Aorta (tissue), 5 donors: ENCODE measurements at places on chromosomes 6 and 20. TPM values are rescaled to one million over a fixed set of nuclear protein-coding genes. Genes with fewer than 3 reads are reported as not detected.

DNA sequence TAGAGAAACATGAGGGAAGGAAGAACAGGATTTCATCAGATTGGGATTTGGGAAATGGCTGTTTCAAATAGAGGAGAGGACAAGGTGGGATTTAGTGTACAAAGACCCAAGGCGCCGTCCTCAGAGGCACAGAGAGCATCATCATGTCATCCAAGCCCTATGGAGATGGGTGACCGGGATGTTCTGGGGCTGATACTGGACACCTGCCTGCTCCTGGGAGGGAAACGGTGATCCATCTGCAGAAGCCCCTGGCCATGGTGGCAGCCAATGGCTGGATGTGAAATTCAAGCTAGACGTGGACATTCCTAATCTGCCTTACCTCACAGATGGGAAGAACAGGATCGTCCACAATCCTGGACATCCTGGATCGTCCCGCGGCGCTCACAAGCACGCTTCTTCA is 12.7 kb downstream of the NKX2-2 start:
- no peaks in the 10 kb centered on the region for H3K36me3 ChIP-seq
- no peaks in the 10 kb centered on the region for H3K4me1 ChIP-seq
- DNase-seq: no peak
- H3K4me3 ChIP-seq: no peak overlapping the region

GRCh38 chr6:64672651-64673050 is 1034.4 kb downstream of the EYS start:
- no peak overlapping the region for H3K4me3 ChIP-seq
- H3K27ac ChIP-seq: no peak overlapping the region
- no peaks in the 10 kb centered on the region for H3K36me3 ChIP-seq
- no peaks in the 10 kb centered on the region for H3K27me3 ChIP-seq
- DNase-seq: no peak

GRCh38 chr6:155351273-155352129 is 37.2 kb upstream of the TFB1M start:
- H3K36me3 ChIP-seq: no peaks in the 10 kb centered on the region
- H3K27ac ChIP-seq: no peak overlapping the region
- no peaks in the 10 kb centered on the region for H3K27me3 ChIP-seq
- no peak overlapping the region for H3K4me3 ChIP-seq
- DNase-seq: no peak
- H3K4me1 ChIP-seq: no peaks in the 10 kb centered on the region

DNA sequence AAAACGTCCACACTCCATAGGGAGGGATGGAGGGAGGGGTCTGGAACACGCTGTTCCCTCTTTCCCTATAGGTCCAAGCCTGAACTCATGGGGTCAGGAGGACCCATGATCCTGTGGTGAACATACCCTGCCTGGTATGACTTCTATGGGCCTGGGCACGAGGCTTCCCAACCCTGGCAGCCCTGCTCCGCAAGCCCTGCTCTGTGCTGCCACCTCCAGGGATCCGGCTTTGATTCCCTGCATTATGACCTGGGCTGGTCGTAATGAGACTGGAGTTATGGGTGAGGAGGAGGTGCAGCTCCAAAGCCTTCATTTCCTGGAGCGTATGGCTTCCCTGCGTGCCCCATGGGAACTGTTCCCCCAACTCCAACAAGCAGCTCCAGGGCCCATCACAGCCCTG is 54.9 kb downstream of the CDH22 start:
- DNase-seq: no peak
- H3K27me3 ChIP-seq: no peaks in the 10 kb centered on the region
- no peak overlapping the region for H3K27ac ChIP-seq

GRCh38 chr6:37985355-37985754 is 165.8 kb downstream of the ZFAND3 start:
- H3K36me3 ChIP-seq: no peaks in the 10 kb centered on the region
- no peaks in the 10 kb centered on the region for H3K27me3 ChIP-seq
- H3K4me1 ChIP-seq: peaks cover 4% of the 10 kb centered on the region
- no peak overlapping the region for H3K27ac ChIP-seq

DNA sequence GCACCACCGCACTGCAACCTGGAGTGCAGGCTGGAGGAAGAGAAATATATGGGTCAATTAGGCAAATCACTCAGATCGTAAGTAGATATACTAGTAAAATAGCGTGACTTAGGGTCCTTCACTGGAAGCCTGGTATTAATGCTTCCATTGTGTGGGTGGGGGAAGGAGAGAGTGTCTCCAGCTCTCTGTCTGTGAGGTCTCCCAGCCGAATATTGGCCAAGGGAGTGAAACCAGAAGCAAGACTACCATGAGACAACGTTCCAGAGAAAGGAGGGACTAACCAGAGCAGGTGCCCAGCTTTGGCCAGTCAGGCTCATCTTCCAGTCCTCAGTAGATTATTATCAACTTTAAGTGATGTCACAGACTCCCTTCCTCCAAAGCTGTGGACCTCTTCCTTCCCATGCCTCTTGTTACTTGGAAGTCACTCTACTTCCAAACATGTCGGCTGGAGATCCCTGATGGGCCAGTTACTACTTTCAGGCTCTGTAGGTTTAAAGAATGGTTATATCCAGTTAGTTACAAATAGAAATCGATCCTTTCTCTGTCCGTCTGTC is 28.8 kb downstream of the MTHFD1L start:
- peaks cover 5% of the 10 kb centered on the region for H3K36me3 ChIP-seq
- H3K4me1 ChIP-seq: no peaks in the 10 kb centered on the region
- H3K4me3 ChIP-seq: no peak overlapping the region
- H3K27ac ChIP-seq: no peak overlapping the region
- no peak for DNase-seq
- no peaks in the 10 kb centered on the region for H3K27me3 ChIP-seq

GRCh38 chr20:54004445-54004844 is 65.9 kb downstream of the BCAS1 start:
- no peaks in the 10 kb centered on the region for H3K4me1 ChIP-seq
- H3K36me3 ChIP-seq: no peaks in the 10 kb centered on the region
- H3K27ac ChIP-seq: no peak overlapping the region

DNA sequence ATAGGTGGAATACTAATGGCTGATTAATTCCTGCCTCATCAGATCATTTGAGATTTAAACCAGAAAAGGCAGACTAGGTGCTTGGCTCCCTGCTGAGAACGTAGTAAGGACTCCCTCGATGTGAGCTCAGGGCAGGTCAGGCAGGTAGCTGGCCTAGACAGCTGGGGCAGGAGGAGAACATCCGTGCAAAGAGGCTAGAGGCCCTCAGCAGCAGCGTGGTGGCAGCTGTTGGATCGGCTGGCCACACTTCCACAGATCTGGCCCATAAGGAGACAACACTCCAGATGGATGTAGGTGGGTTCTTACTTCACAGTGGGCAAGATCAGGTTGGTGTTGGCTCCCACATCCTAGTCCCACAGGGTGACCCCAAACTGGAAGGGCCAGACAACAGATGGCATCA is 38.5 kb downstream of the EYA2 start:
- H3K27me3 ChIP-seq: no peaks in the 10 kb centered on the region
- no peaks in the 10 kb centered on the region for H3K4me1 ChIP-seq
- no peak overlapping the region for H3K4me3 ChIP-seq
- no peak for DNase-seq
- no peaks in the 10 kb centered on the region for H3K36me3 ChIP-seq
- no peak overlapping the region for H3K27ac ChIP-seq

DNA sequence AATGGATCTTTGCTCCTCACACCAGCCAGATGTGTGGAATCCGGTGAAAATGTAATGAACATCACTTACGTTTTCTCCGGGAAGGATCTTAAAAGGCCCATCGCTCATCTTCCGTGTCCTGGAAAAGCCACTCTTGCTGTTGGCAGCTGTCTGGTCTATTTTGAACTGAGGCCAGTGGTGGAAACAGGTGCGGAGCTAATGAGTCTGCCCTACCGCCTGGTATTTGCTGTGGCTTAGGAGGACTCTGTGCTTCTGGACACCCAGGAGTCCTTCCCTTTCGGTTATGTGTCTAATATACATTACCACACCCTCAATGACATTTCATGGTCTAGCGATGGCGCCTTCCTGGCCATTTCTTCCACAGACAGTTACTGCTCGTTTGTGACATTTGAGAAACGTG is 264.2 kb upstream of the PREP start:
- H3K27ac ChIP-seq: no peak overlapping the region
- DNase-seq: no peak
- H3K36me3 ChIP-seq: no peaks in the 10 kb centered on the region
- no peaks in the 10 kb centered on the region for H3K27me3 ChIP-seq
- no peak overlapping the region for H3K4me3 ChIP-seq

- no peak for DNase-seq
- H3K4me1 ChIP-seq: peaks cover 2% of the 10 kb centered on the region
- H3K4me3 ChIP-seq: no peak overlapping the region
- H3K36me3 ChIP-seq: no peaks in the 10 kb centered on the region
Observed at GRCh38 chr6:109701774-109702173, 10.7 kb downstream of the FIG4 start.

GRCh38 chr6:75546381-75546780 is 52.8 kb upstream of the FILIP1 start:
- H3K4me1 ChIP-seq: no peaks in the 10 kb centered on the region
- no peaks in the 10 kb centered on the region for H3K36me3 ChIP-seq
- no peak overlapping the region for H3K4me3 ChIP-seq
- no peak for DNase-seq
- H3K27ac ChIP-seq: no peak overlapping the region
- H3K27me3 ChIP-seq: no peaks in the 10 kb centered on the region

DNA sequence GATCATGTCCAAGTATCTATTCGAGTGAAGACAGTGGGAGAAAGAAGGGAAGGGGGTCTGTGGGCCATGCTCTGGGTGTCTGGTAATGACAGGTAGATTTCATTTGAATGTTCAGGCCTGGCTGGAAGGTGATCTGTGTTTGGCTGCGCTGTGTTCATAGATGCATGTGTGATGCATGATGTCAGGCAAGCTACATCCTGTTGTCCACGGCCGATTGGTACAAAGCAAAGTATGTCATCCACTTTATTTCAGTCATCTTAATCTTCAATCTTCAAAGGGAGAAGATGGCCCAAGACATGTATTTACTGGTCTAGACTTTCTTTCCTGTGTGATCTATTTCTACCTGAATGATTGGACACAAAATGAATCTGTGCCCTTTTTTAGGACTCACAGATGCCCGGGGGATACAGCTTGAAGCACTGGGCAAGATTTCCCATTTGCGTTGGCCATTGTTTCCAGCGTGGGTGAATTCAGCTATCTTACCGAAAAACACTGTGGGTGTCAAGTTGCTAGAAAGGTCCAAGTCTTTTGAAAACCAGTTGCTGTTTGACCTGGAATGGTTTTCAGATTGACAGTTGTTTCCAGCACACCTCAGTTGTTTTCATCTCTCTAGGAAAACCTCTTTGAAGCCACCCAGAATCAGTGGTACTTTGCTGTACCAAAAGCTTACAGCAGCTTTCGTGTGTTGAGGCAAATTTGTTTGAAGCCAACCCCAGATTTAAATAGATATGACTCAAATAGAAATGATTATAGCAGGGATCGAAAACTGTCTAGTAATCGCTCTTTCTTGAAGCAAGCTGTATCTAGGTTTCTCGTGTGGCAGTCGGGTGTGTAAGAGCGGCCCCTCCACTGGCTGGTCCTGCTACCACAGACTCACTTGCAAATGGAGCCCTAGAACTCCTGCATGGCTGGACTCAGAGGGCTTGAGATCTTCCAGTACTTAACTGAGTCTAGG is 27.2 kb downstream of the DUSP22 start:
- H3K4me1 ChIP-seq: no peaks in the 10 kb centered on the region
- no peaks in the 10 kb centered on the region for H3K36me3 ChIP-seq
- H3K27me3 ChIP-seq: no peaks in the 10 kb centered on the region
- no peak overlapping the region for H3K4me3 ChIP-seq
- DNase-seq: peak; percentile 33
- no peak overlapping the region for H3K27ac ChIP-seq

DNA sequence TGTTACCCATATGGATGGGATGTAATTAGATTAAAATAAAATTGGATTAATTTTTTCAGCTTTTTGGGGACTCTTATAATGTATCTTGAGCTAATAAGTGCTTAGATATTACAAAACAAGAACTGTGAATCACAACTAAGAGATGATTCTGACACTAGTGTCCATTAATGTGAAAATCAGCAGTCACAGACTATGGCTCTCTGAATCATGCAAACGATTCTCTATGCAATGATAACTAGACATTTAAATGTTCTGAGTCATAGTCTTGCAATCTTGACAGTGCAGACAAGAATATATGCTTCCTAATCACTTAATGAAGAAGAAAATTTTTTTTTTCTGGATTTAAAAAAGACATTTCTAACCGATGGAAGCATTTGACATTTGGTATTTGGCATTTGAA is 82.2 kb upstream of the OPRM1 start:
- H3K4me1 ChIP-seq: no peaks in the 10 kb centered on the region
- no peaks in the 10 kb centered on the region for H3K27me3 ChIP-seq
- H3K36me3 ChIP-seq: no peaks in the 10 kb centered on the region
- no peak for DNase-seq

DNA sequence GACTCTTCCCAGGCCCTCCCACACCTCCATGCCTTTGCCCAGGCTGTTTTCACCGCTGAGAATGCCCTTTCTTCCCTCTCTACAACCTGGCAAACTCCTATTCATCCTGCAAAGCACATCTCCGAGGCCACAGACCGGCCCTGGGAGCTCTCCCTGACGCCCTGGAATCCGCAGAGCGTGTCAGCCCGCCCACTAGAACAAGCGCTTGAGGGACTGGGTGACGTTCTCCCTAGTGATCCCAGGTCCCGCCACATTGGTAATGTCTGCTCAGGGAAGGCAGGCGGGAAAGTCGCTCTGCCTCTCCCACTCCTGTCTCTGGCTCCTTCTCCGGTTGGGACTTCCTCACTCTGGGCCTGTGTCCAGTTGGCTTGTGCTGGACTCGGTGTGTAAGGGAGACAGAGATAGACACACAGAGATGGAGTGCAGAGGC is 61.6 kb downstream of the SRC start:
- H3K27ac ChIP-seq: no peak overlapping the region
- peaks cover 2% of the 10 kb centered on the region for H3K36me3 ChIP-seq
- H3K4me3 ChIP-seq: no peak overlapping the region

DNA sequence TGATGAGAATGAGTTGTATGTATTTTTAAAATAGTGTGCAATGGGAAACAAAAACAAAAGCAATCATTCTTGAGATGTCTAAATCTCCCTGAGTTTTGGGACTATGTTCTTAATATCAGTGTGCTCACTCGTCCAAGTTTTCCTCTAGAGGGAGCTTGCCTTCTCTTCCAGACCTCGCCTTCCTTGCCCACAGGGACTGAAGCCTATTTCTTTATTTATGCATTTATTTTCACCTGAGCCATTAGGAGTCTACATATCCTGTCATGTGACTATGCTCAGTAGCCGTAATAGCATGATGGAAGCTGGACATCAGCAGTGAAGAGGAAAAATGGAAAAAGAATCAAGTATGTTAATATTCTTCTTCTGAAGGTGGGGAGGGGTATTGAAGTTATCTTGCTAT is 131.2 kb downstream of the SH3BGRL2 start:
- H3K4me3 ChIP-seq: no peak overlapping the region
- H3K27ac ChIP-seq: no peak overlapping the region
- no peaks in the 10 kb centered on the region for H3K4me1 ChIP-seq
- DNase-seq: no peak
- H3K36me3 ChIP-seq: no peaks in the 10 kb centered on the region

- H3K27me3 ChIP-seq: no peaks in the 10 kb centered on the region
- no peaks in the 10 kb centered on the region for H3K4me1 ChIP-seq
- H3K27ac ChIP-seq: no peak overlapping the region
- no peak for DNase-seq
- H3K4me3 ChIP-seq: no peak overlapping the region
Observed at GRCh38 chr6:100116411-100117194, 122.6 kb upstream of the MCHR2 start.

The RIMS1 gene
- 5.7 TPM for total RNA-seq

The POM121L2 gene
- not detected for total RNA-seq

The VNN1 gene
- total RNA-seq: 1.8 TPM

The PLN gene
- 587 TPM for total RNA-seq

The PTPRA gene
- total RNA-seq: 60.2 TPM

The DEFB124 gene
- total RNA-seq: 1.6 TPM
